ENCODE measurements at places on chromosomes 7 and 10.

DNA sequence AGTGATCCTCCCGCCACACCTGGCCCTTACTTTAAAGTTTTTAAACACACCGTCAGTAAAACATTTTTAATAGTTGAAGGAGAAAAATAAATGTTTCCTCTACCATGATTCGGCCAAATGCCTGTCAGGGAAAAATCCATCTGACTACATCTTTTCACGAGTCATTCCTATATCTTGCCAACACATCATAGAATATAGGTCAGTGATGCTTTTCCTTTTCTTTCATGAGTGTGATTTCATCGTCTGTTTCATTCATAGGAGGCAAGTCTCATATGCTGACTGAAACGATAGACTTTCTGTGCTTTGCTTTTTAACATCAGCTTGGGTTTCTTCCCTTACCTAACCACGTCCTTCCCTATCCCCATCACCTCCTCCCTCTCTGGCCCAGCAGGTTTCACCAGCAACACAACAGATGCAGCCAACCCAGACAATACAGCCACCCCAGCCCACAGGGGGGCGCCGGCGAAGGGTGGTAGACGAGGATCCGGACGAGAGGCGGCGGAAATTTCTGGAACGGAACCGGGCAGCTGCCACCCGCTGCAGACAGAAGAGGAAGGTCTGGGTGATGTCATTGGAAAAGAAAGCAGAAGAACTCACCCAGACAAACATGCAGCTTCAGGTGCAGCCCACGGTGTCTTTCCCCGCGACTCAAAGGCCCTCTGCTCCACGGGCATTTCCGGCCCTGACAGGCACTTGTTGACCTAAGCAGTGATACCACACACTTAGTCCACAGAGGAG lies 149.2 kb downstream of the TRIL start:
- no peak for DNase-seq

- DNase-seq = no peak
Observed at GRCh38 chr7:106766551-106766950, 98.5 kb upstream of the PIK3CG start.

DNA sequence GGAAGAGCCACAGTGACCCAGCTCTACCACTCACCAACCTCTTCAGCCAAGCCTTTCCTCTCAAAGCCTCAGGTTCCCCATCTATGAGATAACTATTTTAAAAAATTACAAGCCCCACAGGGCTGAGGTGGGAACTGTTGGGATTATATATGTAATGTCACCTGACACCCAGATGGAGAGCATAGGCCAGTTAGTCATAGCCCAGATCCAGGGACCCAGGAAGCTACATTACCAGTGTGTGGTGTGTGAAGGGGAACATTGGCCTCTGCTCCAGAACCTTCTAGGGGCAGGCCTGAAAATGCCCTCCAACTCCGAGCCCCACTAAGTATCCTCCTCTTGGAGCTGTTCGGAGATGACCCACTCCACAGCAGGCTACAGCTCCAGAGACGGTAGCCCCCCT lies 162.4 kb downstream of the NRF1 start:
- no peak for DNase-seq

GRCh38 chr10:111316722-111317212 lies 239.9 kb downstream of the ADRA2A start:
- no peak for DNase-seq

DNA sequence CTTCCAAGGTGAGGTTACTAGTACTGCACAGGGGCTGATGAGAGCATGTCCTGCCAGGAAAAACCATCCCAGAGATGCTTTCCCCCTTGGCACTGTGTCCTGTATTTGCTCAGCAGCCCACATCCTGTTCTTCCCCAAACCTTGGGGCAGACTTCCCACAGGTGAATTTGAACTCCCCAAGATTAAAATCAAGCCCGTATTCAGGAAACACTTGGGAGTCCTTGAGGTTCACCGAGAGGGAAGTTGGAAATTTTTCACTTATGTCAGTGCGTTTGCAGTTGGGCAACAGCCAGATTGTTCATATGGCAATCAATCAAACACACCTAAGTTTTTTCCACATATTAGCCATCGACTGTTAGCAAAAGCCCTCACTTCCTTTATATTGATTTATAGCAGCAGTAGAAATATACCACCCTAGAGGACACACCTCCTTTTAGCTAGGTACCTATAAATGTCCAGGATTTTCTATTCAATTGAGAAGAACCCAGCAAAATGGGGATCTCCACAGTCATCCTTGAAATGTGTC lies at the start of gene DMBT1:
Gene DMBT1 (plus strand): TSS at position 476 of the 526 bp plus-strand sequence. CDS start 17 bp downstream, at position 493.
- no peak for DNase-seq

DNA sequence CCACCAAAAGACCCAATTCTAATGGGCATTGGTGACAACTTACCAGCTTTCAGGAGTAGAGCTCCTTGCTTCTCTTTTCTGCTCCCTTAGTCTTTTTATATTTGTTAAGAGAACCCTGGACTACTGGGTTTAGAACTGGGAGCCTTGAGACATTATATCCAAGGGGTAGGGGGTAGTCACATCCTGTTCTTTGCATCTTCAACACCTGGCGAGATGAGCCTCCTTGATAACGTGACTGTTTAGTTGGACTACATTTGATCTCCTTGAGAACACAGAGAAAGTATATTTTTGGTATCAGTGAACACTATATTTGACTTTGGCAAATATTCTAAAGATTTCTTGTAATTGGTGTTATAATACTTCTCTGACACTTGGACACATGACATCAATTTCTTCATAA lies 9.0 kb upstream of the SMNDC1 start:
- no peak for DNase-seq

GRCh38 chr10:5694573-5694972 lies 9.9 kb downstream of the TASOR2 start:
- no peak for DNase-seq

DNA sequence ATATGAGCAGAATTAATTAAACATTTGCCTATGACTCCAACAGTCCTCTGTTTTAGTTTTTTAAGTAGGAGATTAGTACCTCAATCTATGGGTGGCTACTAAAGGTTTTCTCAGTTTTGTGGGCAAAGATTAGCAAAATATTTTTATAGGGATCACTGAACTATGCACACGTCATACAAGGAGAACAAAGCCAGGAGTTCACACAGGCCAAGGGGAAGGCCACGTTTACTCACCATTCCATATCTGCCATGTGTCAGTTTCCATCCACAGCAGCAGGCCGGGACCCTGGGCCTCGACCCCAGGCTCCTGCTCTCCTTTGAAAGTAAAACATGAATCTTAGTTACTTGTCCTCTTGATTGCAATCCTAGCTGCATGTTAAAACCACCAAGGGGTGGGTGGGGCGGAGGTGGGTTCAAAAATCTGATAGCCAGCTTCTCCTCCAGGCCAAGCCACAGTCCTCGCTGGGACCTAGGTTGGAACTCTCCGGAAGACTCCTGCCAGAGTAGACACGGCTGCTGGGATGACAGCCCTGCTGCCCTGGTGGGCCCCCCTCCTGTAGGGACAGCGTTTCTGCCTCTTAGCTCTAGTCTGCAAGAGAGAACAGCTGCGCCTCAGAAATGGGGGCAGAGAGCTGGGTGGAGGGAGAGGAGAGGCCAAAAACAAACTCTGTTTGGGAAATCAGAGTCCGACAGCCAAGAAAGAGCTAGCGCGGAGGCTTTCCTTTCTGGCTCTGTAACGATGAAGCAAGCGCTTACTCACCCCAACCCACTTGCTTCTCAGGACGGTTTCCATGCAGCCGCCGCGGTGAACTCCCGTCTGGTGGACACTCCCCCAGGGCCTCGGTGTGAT lies 35.6 kb downstream of the PITRM1 start:
- DNase-seq = no peak

GRCh38 chr7:80711531-80711930 lies 73.1 kb downstream of the CD36 start:
- no peak for DNase-seq
